ENCODE measurements at places on chromosomes 4 and X. TPM values are rescaled to one million over a fixed set of nuclear protein-coding genes. Genes with fewer than 3 reads are reported as not detected.
A peak's percentile ranks its signal among the peaks of the same experiment; 100 is the strongest.

DNA sequence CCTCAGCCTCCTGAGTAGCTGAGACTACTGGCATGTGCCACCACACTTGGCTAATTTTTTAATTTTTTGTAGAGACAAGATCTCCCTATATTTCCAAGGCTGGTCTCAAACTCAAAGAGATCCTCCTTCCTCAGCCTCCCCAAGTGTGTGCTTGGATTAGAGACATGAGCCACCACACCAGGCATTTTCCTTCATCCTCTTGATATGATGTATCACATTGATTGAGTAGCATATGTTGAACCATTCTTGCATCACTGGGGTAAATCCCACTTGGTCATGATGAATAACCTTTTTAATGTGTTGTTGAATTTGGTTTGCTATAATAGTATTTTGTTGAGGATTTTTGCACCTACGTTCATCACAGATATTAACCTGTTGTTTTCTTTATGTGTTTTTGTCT, 24.2 kb upstream of the PPM1K start:
- peaks cover 3% of the 10 kb centered on the region for H3K36me3 ChIP-seq
- no peak for DNase-seq
- peaks cover 33% of the 10 kb centered on the region for H3K27me3 ChIP-seq
- no peak overlapping the region for H3K4me3 ChIP-seq

DNA sequence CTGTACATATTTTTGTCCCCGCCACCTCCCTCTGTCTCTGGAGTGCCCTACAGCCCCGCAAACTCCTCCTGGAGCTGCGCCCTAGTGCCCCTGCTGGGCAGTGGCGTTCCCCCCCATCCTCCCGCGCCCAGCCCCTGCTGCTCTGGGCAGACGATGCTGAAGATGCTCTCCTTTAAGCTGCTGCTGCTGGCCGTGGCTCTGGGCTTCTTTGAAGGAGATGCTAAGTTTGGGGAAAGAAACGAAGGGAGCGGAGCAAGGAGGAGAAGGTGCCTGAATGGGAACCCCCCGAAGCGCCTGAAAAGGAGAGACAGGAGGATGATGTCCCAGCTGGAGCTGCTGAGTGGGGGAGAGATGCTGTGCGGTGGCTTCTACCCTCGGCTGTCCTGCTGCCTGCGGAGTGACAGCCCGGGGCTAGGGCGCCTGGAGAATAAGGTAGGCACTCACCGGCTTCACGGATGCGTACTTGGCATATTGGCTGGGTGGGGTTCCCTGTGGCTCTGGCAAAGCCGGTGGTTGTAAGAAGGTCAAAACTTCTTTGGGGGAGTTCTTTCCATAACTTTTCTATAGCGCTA, 653 bp downstream of the HHIP start:
- H3K27me3 ChIP-seq: no peaks in the 10 kb centered on the region
- peak overlapping the region; percentile 97 for H3K4me3 ChIP-seq
- peaks cover 48% of the 10 kb centered on the region for H3K4me1 ChIP-seq
- peak overlapping the region; percentile 89 for H3K27ac ChIP-seq
- H3K36me3 ChIP-seq: no peaks in the 10 kb centered on the region

CCDC120 gene
- 7.3 TPM for total RNA-seq

SPATA18 gene
- 18.6 TPM for total RNA-seq

ELOVL6 gene
- 11.0 TPM for total RNA-seq

- H3K4me1 ChIP-seq: peaks cover 54% of the 10 kb centered on the region
- H3K27ac ChIP-seq: peak overlapping the region; percentile 82
- H3K36me3 ChIP-seq: peaks cover 32% of the 10 kb centered on the region
- no peak overlapping the region for H3K4me3 ChIP-seq
- no peak for DNase-seq
- H3K27me3 ChIP-seq: no peaks in the 10 kb centered on the region
Measured at GRCh38 chr4:168708108-168708507, 211.3 kb downstream of the PALLD start.

- H3K4me3 ChIP-seq: no peak overlapping the region
- peaks cover 6% of the 10 kb centered on the region for H3K4me1 ChIP-seq
- DNase-seq: peak; percentile 70
Measured at GRCh38 chr4:61661960-61662359, 461.8 kb downstream of the ADGRL3 start.

- H3K4me3 ChIP-seq: no peak overlapping the region
- no peak for DNase-seq
- no peaks in the 10 kb centered on the region for H3K4me1 ChIP-seq
- H3K36me3 ChIP-seq: no peaks in the 10 kb centered on the region
Measured at GRCh38 chr4:66023061-66023460, 352.8 kb upstream of the EPHA5 start.

DNA sequence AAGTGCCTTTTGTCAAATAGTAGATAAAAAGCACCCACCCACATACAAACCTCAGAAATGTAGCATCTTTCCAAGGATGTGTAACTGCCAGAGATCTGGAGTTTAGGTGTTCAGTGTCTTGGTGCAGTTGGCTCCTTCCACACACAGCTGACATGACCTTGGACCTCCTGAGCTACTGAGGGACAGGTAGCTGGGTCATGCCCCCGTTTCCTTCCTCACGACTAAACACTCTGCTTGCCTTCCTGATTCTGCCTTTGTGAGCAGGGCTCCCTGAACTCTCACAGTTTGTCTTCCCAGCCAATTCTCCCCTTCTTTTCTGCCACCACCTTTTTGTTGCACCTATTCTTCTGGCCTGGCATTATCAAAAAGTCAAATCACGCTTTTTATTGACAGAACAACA, 10.2 kb upstream of the RUFY3 start:
- H3K27me3 ChIP-seq: no peaks in the 10 kb centered on the region
- no peaks in the 10 kb centered on the region for H3K36me3 ChIP-seq
- peaks cover 4% of the 10 kb centered on the region for H3K4me1 ChIP-seq
- no peak for DNase-seq
- H3K4me3 ChIP-seq: no peak overlapping the region
- no peak overlapping the region for H3K27ac ChIP-seq

- peaks cover 2% of the 10 kb centered on the region for H3K36me3 ChIP-seq
- no peak overlapping the region for H3K27ac ChIP-seq
- H3K4me3 ChIP-seq: no peak overlapping the region
- H3K27me3 ChIP-seq: no peaks in the 10 kb centered on the region
- DNase-seq: no peak
Measured at GRCh38 chrX:71493111-71493613, 39.7 kb upstream of the OGT start.

CT45A3 gene
- not detected for total RNA-seq

DNA sequence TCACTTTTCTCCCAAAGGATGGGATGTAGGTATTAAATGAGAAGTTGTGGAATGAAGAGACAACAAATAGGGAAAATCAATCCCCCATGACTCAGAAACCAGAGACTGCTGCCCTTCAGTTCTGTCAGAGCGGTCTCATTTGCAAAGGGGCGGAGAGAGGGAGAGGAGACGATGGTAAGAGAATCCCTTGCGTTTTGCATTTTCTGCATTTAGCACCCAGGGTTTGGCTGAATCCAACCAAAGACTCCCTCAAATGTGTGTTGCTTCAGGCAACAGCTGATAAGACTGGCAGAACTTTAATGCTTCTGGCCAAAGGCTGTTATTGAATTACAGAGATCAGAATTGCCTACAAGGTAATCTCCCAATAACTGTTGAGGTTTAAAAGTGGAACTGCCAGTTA, 230.2 kb downstream of the EVC2 start:
- H3K4me1 ChIP-seq: no peaks in the 10 kb centered on the region
- no peak for DNase-seq
- H3K4me3 ChIP-seq: no peak overlapping the region

CENPVL2 gene
- not detected for total RNA-seq

- H3K4me3 ChIP-seq: no peak overlapping the region
- H3K27me3 ChIP-seq: no peaks in the 10 kb centered on the region
- DNase-seq: no peak
- peaks cover 9% of the 10 kb centered on the region for H3K36me3 ChIP-seq
- no peaks in the 10 kb centered on the region for H3K4me1 ChIP-seq
Measured at GRCh38 chrX:130216320-130216719, 44.6 kb downstream of the RAB33A start.

GRCh38 chrX:39907964-39908661, 189.6 kb downstream of the BCOR start:
- no peaks in the 10 kb centered on the region for H3K27me3 ChIP-seq
- peak overlapping the region; percentile 93 for H3K27ac ChIP-seq
- DNase-seq: peak; percentile 94
- peak overlapping the region; percentile 54 for H3K4me3 ChIP-seq
- no peaks in the 10 kb centered on the region for H3K36me3 ChIP-seq

CITED1 gene
- 0.68 TPM for total RNA-seq

- peaks cover 1% of the 10 kb centered on the region for H3K36me3 ChIP-seq
- no peak for DNase-seq
- peaks cover under 1% of the 10 kb centered on the region for H3K4me1 ChIP-seq
Measured at GRCh38 chr4:125352521-125352920, 37.8 kb downstream of the FAT4 start.

CSAG2 gene
- total RNA-seq: not detected

DNA sequence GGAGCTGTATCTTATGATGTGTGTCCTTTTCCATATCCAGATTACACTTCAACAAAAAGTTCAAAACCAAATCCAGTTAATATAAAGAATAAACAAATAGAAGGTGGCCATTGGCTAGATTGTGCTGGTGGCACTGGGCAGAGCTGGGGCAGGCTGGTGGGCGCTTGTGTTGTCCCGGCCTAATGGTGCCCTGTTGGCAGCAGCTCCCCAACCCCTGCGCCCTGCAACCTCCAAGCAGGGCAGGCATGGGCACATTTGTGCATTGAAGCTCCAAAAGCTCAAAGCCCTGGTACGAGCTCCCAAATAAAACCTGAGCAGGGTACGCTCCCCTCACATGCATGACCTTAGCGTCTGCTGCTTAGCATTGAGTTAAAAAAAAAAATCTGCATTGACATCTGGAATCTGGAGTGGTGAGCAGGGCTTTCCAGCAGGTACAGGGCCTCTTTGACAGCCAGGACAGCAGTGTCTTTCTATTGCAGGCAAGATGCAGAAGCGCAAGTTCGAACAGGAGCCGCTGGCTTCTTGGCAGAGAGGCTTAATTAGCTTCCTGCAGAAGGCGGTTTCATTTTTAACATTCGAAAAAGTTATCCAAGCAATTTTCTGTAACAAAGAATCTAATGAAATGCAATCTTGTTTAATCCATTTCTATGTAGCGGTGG, 25.9 kb upstream of the NYX start:
- H3K4me1 ChIP-seq: no peaks in the 10 kb centered on the region
- no peaks in the 10 kb centered on the region for H3K27me3 ChIP-seq
- H3K36me3 ChIP-seq: no peaks in the 10 kb centered on the region
- no peak overlapping the region for H3K4me3 ChIP-seq
- no peak for DNase-seq

- DNase-seq: peak; percentile 87
- H3K36me3 ChIP-seq: no peaks in the 10 kb centered on the region
- peak within 1 kb of the TSS; percentile 91 for H3K27ac ChIP-seq
Measured at GRCh38 chrX:119398974-119399771, at the start of gene SLC25A43. Gene SLC25A43, plus strand, starts transcription at chrX:119399336. Its CDS starts 68 bp downstream, at chrX:119399404.

- peaks cover 18% of the 10 kb centered on the region for H3K4me1 ChIP-seq
- H3K4me3 ChIP-seq: no peak overlapping the region
- DNase-seq: no peak
Measured at GRCh38 chr4:30262379-30262778, 457.8 kb upstream of the PCDH7 start.

COX7B2 gene
- not detected for total RNA-seq

- no peaks in the 10 kb centered on the region for H3K4me1 ChIP-seq
- DNase-seq: no peak
- no peak overlapping the region for H3K27ac ChIP-seq
- no peaks in the 10 kb centered on the region for H3K27me3 ChIP-seq
- no peaks in the 10 kb centered on the region for H3K36me3 ChIP-seq
- H3K4me3 ChIP-seq: no peak overlapping the region
Measured at GRCh38 chrX:40383969-40384368, 196.8 kb upstream of the ATP6AP2 start.

GRCh38 chr4:131613824-131614216, 1535.3 kb upstream of the PCDH10 start:
- no peak for DNase-seq
- H3K36me3 ChIP-seq: no peaks in the 10 kb centered on the region
- peaks cover 20% of the 10 kb centered on the region for H3K4me1 ChIP-seq

ZMAT1 gene
- total RNA-seq: 4.7 TPM

MFSD8 gene
- total RNA-seq: 17.2 TPM

DNA sequence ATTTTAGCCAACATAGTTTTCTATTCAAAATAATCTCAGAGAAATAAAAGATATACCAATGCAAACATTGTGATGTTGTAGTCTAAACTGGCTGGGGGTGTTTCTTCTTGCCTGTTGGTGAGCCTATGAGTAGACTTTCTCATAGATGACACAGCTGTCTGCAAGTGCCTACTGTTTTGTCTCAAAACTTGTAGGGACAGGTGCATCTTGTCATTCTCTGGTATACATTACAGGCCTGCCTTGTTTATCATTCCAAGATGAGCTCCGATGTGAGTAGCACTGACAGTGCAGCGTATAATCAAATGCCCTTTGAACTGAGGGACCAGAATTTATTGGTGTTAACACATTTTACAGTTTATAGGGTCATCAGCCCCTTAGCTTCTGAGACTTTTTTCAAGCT, 353.8 kb downstream of the PRDM5 start:
- no peak overlapping the region for H3K27ac ChIP-seq
- H3K4me1 ChIP-seq: no peaks in the 10 kb centered on the region
- H3K27me3 ChIP-seq: no peaks in the 10 kb centered on the region
- no peak overlapping the region for H3K4me3 ChIP-seq

SHROOM2 gene
- total RNA-seq: 4.0 TPM

REELD1 gene
- total RNA-seq: not detected

RRH gene
- total RNA-seq: not detected

DNA sequence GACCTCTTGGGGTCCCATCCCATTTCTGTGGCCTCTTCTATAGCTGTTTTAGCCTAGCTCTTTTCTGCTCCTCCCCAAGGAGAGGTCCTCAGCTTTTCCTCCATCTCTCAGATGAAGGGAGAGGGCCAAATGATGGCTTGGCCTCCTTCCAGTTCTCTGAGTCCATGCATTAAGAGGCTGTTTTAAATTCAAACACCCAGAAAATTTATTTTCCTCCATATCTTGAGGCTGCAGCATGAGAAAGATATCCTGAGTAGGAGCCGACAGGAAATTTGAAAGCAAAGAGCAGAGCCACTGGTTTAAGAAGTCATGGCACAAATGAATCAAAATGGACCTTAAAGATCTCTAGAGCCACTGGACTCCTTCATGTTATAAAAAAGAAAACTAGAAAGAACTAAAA, 558.8 kb downstream of the MID1IP1 start:
- no peak overlapping the region for H3K27ac ChIP-seq
- H3K27me3 ChIP-seq: peaks cover 13% of the 10 kb centered on the region
- H3K36me3 ChIP-seq: no peaks in the 10 kb centered on the region
- no peak overlapping the region for H3K4me3 ChIP-seq

DNA sequence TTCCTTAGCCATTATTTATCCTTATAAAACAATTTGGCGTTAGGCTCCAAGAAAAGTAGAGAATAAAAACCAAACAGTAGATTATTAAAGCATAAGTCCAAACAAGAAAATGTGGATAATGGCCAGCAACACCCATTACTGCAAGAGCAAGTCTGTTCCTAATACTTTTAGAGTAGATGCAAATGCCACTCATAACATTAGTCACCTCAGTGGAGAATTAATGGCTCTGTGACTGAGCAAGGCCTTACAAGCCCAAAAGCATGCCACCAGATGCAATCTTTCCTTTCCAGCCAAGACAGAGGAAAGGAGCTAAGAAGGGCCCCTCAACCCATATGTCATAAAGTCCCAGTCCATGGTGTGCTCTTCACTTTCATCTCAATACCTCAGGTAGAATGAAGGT, 373.8 kb downstream of the OPHN1 start:
- H3K27ac ChIP-seq: no peak overlapping the region
- no peak overlapping the region for H3K4me3 ChIP-seq
- H3K27me3 ChIP-seq: no peaks in the 10 kb centered on the region
- peaks cover 10% of the 10 kb centered on the region for H3K4me1 ChIP-seq

Data from chondrocyte (in vitro differentiated cells).